ENCODE measurements at places on chromosomes 6 and 20.

DNA sequence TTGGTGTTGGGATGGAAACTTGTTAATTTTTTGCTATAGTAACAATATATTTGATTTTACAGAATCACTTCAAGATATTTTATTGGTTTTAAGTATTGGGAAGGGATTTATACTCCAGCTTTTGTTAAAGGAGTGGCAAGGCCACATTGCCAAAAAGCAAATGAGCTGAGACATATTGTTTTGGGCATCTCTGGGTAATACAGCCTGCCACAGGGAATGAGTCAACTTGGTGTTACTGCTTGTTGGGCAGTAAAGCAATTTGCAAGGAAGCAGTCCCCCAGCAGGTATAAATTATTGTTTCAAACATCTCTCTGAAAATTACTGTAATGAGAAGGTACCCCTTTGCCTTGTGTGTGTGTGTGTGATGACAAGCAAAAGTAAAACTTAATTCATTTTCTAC, 868.3 kb upstream of the FLRT3 start:
- H3K36me3 ChIP-seq = no peaks in the 10 kb centered on the region
- no peaks in the 10 kb centered on the region for H3K4me1 ChIP-seq
- H3K27ac ChIP-seq = no peak overlapping the region
- no peak for DNase-seq
- H3K4me3 ChIP-seq = no peak overlapping the region

DNA sequence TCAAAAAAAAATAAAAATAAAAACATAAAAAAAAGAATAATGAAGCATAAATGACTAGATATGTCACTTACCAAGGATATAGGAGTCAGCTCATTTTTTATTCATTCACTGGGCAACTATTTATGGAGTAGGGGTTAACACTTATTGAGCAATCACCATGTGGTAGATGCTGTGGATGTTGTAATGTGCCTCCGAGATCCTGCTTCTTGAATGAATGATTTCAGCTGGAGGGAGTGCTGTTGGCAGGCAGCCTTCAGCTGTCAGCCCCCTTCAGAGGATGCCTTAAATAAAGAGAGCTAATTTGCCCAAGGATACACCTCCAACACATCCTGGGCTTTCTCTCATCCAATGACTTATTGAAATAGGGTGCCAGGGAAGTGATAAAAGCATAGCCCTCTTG, 229.5 kb upstream of the DTNBP1 start:
- H3K27me3 ChIP-seq = no peaks in the 10 kb centered on the region
- no peak overlapping the region for H3K27ac ChIP-seq
- no peak overlapping the region for H3K4me3 ChIP-seq
- no peak for DNase-seq
- H3K4me1 ChIP-seq = no peaks in the 10 kb centered on the region

GRCh38 chr6:141809901-141810300, 322.8 kb upstream of the GJE1 start:
- no peaks in the 10 kb centered on the region for H3K4me1 ChIP-seq
- no peak for DNase-seq
- no peak overlapping the region for H3K4me3 ChIP-seq
- H3K27me3 ChIP-seq = no peaks in the 10 kb centered on the region
- H3K36me3 ChIP-seq = no peaks in the 10 kb centered on the region

DNA sequence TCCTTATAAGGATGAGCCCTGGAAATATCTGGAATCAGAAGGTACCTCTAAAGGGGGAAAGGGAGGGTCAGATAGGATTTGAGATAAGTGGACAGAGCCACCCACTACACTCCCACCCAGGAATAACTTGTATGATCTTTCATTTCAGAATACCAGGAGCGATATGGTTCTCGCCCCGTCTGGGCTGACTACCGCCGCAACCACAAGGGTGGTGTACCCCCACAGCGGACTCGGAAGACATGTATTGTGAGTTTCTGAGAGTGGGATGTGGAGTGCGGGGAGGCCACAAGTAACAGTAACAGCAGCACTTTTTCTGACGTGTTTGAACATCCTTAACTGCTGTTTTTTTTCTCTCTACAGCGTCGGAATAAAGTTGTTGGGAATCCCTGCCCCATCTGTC, 1.9 kb downstream of the MRPS18B start:
- H3K27ac ChIP-seq = peak overlapping the region; percentile 15
- DNase-seq = no peak
- H3K4me1 ChIP-seq = peaks cover 7% of the 10 kb centered on the region
- H3K36me3 ChIP-seq = peaks cover 26% of the 10 kb centered on the region
- no peak overlapping the region for H3K4me3 ChIP-seq

- no peaks in the 10 kb centered on the region for H3K36me3 ChIP-seq
- H3K4me3 ChIP-seq = no peak overlapping the region
- no peak for DNase-seq
- H3K27me3 ChIP-seq = no peaks in the 10 kb centered on the region
- no peak overlapping the region for H3K27ac ChIP-seq
Measured at GRCh38 chr6:151164383-151164782, 75.4 kb upstream of the AKAP12 start.

DNA sequence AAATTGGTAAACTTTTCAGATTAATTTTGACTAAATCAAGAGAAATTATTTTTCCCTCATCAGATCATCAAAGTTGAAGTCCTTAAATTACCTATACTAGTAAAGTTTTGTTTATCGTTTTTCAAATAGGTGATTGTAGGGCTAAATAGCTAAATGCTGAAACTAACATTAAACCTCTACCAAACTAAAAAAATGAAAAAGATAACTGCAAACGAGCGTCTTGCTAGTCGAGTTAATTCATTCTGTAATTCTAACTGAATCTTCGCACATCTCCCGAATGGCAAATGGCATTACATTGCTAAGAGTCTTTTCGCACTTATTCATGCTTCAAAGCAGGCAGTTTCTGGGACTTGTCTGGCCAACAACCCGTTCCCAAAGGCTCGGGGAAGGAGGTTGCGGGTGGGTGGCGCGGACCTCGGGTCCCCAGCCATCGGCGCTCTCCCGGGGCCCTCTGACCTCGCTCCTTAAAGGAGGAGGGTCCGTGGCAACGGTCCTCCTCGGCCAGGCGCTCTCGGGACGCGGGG, 43.8 kb downstream of the POPDC3 start:
- DNase-seq = no peak
- H3K36me3 ChIP-seq = no peaks in the 10 kb centered on the region
- H3K27ac ChIP-seq = peak overlapping the region; percentile 82
- H3K4me3 ChIP-seq = peak overlapping the region; percentile 76
- H3K4me1 ChIP-seq = peaks cover 17% of the 10 kb centered on the region
- H3K27me3 ChIP-seq = no peaks in the 10 kb centered on the region

- no peaks in the 10 kb centered on the region for H3K27me3 ChIP-seq
- H3K4me1 ChIP-seq = no peaks in the 10 kb centered on the region
- no peak overlapping the region for H3K4me3 ChIP-seq
Measured at GRCh38 chr6:132304891-132305305, 96.4 kb downstream of the MOXD1 start.

DNA sequence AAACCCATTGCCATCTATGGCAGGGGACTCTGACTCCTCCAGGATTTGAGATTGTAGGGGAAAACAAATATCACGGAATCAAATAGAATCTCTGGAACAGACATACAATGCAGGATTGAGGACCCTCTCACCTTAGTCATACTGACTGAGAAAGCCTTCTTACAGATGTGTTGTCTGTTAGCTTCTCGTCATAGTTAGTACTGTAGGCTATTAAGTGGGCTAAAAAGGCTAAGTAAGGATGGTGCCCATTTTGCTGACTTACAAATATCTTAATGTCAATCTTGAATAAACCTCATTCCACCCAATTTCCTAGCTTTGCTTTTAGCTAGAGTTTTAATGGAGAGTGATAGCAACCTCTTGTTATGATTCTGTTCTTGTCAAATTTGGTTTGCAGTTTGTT, 352.4 kb downstream of the QKI start:
- H3K4me3 ChIP-seq = no peak overlapping the region
- no peaks in the 10 kb centered on the region for H3K4me1 ChIP-seq
- DNase-seq = no peak
- H3K27ac ChIP-seq = no peak overlapping the region
- peaks cover 2% of the 10 kb centered on the region for H3K27me3 ChIP-seq

GRCh38 chr20:5279661-5280060, 37.1 kb downstream of the PROKR2 start:
- no peaks in the 10 kb centered on the region for H3K36me3 ChIP-seq
- no peaks in the 10 kb centered on the region for H3K4me1 ChIP-seq
- H3K27ac ChIP-seq = no peak overlapping the region
- no peak overlapping the region for H3K4me3 ChIP-seq
- no peak for DNase-seq

- DNase-seq = no peak
- H3K36me3 ChIP-seq = no peaks in the 10 kb centered on the region
- H3K4me3 ChIP-seq = no peak overlapping the region
Measured at GRCh38 chr6:100210137-100211117, 216.4 kb upstream of the MCHR2 start.

GRCh38 chr6:105509506-105510331, 106.8 kb upstream of the PREP start:
- no peaks in the 10 kb centered on the region for H3K36me3 ChIP-seq
- H3K27me3 ChIP-seq = no peaks in the 10 kb centered on the region
- H3K27ac ChIP-seq = peak overlapping the region; percentile 41
- no peak for DNase-seq
- H3K4me1 ChIP-seq = 0 out of 2 replicates have a peak, but pooled peaks cover 4% of the 10 kb centered on the region

DNA sequence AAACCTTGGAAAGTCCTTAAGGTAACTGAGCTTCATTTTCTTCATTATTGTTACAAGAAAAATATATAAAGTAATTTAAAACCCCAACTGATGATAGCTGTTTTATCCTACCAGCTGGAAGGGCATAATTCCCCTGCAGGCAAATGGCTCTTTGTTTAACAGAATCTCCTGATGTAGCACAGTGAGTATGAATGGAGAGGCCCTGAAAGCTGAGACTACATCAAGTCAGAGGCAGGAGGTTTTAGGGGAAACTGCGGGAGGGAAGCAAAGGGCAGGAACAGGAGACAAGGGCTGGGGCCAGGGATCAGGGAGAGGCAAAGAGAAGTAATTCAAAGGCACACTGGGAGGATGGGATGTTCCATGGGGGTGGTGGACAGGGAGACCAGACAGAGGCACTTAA, 119.0 kb upstream of the LRFN2 start:
- no peak overlapping the region for H3K27ac ChIP-seq
- no peak overlapping the region for H3K4me3 ChIP-seq
- H3K36me3 ChIP-seq = no peaks in the 10 kb centered on the region
- no peak for DNase-seq
